NCI-H2081 treated with DMSO at 0.1 percent for 48 hours (cell line): ENCODE measurements at places on chromosomes 6 and 20.

GRCh38 chr20:3560162-3560561 lies 89.3 kb downstream of the ATRN start:
- DNase-seq, result no peak

DNA sequence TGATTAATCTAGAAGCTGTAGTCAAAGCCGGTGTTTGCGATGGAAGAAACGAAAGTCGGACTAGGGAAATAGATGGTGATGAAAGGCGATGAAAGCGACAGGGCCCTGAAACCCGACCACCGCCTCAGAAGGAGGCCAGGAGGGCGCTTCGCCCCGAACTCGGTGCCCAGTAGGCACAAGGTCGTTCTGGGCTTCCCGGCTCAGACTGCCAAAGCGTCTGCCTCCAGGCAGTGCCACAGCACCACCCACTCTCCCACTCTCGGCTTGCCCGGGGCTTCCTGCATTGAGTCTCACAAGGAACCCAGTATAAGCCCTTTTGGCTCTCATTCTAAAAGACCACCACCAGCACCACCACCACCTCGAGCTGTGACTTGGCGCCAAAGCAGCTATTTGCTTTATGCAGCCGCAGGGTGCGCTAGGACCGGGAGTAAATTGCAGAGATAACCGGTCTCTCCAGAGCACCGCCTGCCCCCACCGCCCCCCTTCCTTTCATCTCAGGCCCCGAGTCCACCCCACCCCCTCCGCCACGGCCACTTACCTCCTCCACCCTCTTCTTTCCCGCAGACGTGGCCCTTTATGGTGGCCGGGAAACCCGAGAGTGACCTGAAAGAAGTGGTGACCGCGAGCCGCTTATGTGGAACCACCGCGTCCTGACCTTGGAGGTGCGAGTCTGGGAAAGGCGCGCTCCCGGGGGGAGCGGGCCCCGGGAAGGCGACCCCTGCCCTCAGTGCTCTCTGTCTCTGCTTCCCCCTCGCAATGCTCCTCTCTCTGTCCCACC lies 2.4 kb downstream of the TCF21 start:
- no peak for DNase-seq

- DNase-seq, result no peak
These were observed 99.2 kb downstream of the BCAS1 start for GRCh38 chr20:53971096-53971683.

GRCh38 chr6:139602577-139602976 lies 228.1 kb upstream of the CITED2 start:
- DNase-seq, result no peak
